ENCODE measurements at places on chromosomes 2 and 18. TPM values are rescaled to one million over a fixed set of nuclear protein-coding genes. Genes with fewer than 3 reads are reported as not detected.

Gene NABP1
- total RNA-seq: 5.1 TPM

Gene HDLBP
- 393 TPM for total RNA-seq

Gene UGT1A5
- not detected for total RNA-seq

Gene SGPP2
- 19.0 TPM for total RNA-seq

Gene IL36G
- total RNA-seq: not detected

Gene RGPD4
- total RNA-seq: 0.05 TPM

Gene SP140
- total RNA-seq: 0.32 TPM

Gene INHBB
- total RNA-seq: 7.1 TPM

Gene CABYR
- not detected for total RNA-seq

Gene SLC8A1
- 999 TPM for total RNA-seq

Gene PLEK
- 7.2 TPM for total RNA-seq

Gene AQP12A
- not detected for total RNA-seq

Gene RBKS
- 4.0 TPM for total RNA-seq

Gene FSHR
- total RNA-seq: 0.14 TPM

Gene MEP1B
- total RNA-seq: not detected

Gene NEU4
- total RNA-seq: 0.30 TPM

Gene PIEZO2
- total RNA-seq: 0.11 TPM

Gene RIT2
- not detected for total RNA-seq

Gene MYO5B
- 0.89 TPM for total RNA-seq

Gene BMP10
- total RNA-seq: 0.35 TPM

Gene CRACDL
- total RNA-seq: 3.9 TPM

Gene INHA
- total RNA-seq: 1.9 TPM

Gene IL1R2
- total RNA-seq: 1.3 TPM

Gene THSD7B
- total RNA-seq: 0.27 TPM

Gene SERPINB3
- not detected for total RNA-seq

Gene GRHL1
- total RNA-seq: 0.81 TPM

Gene SFT2D3
- total RNA-seq: 3.1 TPM

Gene MYO3B
- total RNA-seq: not detected

Gene ZNF519
- total RNA-seq: 4.1 TPM

Gene GEN1
- total RNA-seq: 3.3 TPM

Gene SERPINB12
- not detected for total RNA-seq

Gene HOXD3
- total RNA-seq: 0.30 TPM

Gene PAIP2B
- 64.9 TPM for total RNA-seq

Gene LGALSL
- total RNA-seq: 6.6 TPM

Gene YES1
- 23.5 TPM for total RNA-seq

Gene CD302
- total RNA-seq: 21.9 TPM

Gene ALPG
- not detected for total RNA-seq

Gene SAG
- not detected for total RNA-seq

Gene NDUFV2
- 533 TPM for total RNA-seq

Gene POTEC
- not detected for total RNA-seq

Gene OTOS
- total RNA-seq: not detected

Gene TCF4
- total RNA-seq: 57.8 TPM

Gene SH2D6
- total RNA-seq: not detected

Gene ALPI
- total RNA-seq: not detected

Gene BBS5
- total RNA-seq: 8.0 TPM

Gene SSB
- total RNA-seq: 52.7 TPM

Gene ZSWIM2
- total RNA-seq: not detected

All from Right ventricle myocardium inferior (tissue), 1 donor.